ENCODE measurements at places on chromosomes 12 and 14.

- DNase-seq, result no peak
These were observed 1.7 kb upstream of the NEK9 start for GRCh38 chr14:75128596-75128990.

GRCh38 chr12:10750385-10750727 is 27.2 kb upstream of the YBX3 start:
- no peak for DNase-seq

- DNase-seq, result no peak
These were observed 49.7 kb downstream of the JAG2 start for GRCh38 chr14:105118646-105119407.

- no peak for DNase-seq
These were observed 9.2 kb downstream of the FOXN3 start for GRCh38 chr14:89407856-89408255.

DNA sequence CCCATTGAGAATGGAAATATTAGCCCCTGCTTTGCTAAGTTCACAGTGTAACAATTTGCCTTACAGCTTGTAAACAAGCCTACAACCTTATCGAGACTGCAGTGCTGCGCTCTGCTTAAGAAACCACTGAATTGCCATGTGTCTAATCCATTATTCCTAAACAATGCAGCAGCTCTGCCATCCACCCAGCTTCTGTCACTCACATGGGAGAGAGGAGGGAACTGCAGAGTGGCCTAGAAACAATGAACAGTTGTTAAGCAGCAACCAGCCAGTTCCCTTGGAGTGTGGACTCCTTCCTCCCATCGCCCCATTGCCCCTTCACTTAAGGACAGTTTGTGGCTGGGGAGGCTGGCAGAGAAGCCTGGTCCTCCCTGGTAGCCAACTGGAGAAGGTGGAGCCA is 42.9 kb downstream of the TESPA1 start:
- no peak for DNase-seq

DNA sequence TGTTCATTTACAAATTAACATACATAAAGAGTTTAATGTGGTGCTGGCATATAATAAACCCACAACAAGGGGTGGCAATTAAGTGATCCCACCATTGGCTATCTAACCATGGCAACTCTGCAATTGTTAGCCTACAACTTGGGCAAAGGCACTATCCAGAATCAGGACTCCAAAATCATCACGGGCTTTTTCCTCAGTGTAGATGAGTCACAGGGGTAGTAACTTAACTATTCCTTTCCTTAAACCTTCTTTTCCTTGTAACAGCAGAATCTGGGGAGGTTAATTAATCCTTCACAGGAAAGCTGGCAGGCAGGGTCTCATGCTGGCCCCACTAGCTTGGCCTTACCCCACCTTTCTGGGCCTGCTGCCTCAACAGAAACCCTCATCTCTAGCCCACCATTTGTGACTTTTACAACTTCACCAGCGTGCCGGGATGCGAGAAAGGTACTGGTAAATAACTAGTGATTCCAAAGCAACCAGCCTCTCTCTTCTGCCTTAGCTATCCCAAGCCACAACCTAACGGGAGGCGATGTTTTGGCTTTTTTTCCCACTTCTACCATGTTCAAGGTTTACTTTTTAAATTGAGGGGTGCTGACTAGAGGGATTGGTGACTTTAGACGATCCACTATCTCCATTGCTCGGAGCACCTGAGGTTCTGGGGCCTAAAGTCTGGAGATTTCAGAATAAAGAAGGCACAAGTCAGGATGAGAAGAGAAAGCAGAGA is 744 bp downstream of the ATP5MC2 start:
- no peak for DNase-seq

DNA sequence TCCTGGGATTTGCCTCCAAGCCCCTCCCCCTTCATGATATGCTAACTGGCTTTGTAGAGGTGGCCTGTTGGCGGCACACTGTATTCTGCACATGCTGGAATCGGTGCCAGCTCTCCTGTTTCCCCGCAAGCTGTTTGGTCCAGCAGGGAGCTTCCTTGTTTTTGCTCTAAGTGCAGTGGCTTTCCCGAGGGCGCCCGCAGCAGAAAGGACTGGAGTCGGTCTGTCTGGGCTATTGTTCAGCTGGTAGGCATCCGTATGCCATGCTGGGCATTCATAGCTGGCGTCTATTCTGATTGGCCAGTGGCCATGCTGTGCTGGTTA is 88.9 kb upstream of the MED13L start:
- peak; percentile 45 for DNase-seq

DNA sequence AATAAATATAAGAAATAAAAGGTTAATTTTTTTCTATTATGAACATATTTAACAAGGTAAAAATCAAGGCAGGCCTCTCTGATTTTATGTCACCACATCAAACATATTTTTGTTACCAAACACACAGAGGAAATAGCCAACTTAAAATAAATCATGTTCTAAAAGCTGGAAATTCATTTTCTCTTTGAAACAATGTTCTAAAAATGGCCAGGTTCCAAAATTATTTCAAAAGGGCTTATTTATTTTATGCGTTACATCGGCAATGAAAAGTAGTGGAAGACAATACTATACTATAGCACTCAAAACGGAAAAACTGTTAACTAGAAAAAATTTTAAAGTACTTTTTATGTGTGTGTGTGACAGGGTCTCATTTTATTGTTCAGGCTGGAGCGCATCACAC is 24.0 kb upstream of the RASSF8 start:
- no peak for DNase-seq

DNA sequence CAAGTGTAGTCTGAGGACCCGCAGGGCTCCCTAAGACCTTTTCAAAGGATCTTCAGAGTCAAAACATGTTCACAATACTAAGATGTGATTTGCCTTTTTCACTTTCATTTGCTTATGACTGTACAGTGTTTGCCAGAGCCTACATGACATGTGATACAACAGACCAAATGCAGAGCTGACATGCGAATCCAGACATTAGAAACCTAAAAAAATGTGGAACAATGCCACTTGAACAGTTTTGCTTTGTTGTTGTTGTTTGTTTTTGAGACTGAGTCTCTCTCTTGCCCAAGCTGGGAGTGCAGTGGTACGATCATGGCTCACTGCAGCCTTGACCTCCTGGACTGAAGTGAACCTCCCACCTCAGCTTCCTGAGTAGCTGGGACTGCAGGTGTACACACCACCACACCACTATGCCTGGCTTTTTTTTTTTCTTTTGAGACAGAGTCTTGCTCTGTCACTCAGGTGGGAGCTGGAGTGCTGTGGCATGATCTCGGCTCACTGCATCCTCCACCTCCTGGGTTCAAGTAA is 5.3 kb upstream of the RAB35 start:
- no peak for DNase-seq

DNA sequence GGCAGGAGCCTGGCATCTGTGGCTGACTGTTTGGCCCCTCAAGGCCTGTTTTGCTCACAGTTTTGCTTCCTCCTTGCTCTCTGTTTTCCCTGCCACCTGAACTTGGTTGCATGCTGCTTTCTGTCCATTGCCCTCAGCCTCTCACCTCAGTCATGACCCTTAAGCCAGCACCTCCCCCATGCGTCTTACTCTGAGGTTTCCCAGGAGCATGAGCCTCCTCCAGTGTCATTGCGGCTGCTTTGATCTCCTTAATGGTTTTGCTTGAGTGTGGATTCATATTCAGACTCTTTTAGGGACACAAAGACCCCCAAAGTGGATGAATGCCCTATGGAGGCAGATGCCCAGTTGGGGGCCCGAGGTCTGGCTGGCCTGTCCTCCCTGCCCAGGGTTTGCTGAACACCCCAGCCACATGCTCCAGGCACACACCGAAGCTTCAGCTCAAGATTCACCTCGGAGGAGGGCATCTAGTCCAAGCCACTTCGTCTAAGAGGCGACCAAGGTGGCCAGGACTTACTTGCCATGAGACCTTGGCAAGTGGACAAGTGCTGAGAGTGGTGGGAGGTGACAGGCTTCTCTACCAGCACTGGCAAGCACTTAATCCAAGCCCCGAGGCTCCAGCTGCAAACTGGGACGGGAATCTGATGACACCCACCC is 95.4 kb upstream of the DIO3 start:
- DNase-seq, result no peak

GRCh38 chr12:132937476-132937875 is 18.6 kb downstream of the ZNF605 start:
- no peak for DNase-seq

GRCh38 chr12:906062-906585 is 43.4 kb downstream of the RAD52 start:
- no peak for DNase-seq

DNA sequence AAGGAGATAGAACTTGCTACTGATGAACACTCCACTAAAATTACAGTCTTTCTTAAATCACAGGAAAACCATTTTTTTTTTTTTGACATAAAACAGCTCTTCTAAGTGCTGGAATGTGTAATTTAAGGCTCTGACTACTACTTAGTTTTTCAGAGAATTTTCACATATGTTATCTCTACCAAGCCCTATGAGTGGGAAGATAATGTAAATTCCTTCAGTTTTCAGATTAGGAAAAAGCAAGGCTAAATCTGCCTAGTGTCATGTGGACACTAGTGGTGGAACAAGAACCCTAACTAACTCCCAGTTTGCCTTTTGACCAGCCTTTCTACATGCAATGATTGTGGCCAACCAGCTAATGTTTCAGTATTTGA is 37.3 kb upstream of the CSRP2 start:
- DNase-seq, result no peak

DNA sequence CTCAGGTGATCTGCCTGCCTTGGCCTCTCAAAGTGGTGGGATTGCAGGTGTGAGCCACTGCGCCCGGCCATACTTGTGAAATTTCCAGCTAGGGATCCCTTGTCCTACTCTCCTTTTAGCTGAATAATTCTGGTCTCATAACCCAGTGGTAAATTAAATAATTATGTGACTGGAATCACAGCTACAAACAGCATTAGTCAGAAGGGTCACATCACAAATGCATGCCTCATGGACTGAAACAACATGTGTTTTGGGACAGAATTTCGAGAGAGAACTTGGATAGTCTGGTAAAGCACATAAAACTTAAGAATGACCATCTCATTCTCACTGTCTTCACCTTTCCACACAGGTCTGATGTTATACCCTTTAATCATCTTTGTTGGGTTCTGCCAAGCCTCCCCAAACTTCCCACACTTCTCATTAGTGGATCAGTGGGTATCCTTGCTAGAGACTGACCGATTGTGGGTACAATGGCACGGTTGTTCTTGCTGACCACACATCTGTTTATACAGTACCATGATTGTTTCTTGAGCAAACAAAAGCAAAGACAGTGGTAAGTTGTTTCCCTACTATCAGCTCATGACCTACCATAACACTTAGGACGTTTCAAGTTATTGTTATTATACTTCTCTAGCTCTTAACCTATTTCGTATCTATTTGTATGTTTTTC is 5.1 kb downstream of the GPRC5D start:
- no peak for DNase-seq

- DNase-seq, result no peak
These were observed 6.7 kb downstream of the KRT77 start for GRCh38 chr12:52696588-52696987.

DNA sequence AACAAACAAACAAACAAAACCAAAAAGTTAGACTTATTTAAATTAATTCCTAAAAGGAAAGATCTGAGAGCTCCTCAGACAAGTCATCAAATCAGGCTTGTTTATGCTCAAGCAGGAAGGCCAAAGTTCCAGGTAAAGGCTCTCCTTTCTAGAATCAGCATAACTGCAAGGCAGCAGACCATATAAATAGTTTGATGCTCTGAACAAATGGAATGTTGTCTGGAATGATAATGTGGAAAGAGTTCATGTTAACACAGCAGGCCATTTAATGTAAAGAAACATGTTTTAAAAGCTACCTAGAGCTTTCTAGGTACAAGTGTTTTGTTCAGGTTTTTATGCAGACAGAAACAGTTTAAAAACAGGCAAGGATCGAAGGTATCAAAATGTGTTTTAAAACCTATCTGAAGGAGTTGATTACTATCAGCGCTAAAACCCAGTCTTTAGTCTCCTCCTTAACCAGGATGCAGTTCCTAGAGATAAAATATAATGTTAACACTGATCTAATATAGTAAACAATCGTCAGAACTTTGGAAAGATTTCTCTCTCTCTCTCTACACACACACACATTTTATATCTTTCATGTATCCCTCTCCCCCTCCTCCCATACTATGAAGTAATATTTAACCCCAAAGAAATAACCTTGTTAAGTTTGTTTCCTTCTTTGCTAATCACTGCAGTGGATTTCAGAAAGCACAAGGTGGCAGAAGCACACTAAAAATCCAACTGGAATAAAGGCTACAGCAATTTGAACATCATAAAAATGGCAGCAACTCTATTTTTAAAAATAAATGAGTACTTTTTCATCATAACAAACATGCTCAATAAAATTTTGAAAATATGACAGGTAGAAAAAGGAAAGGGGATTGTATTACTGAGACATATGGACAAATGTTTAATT is 135.5 kb downstream of the PAWR start:
- DNase-seq, result no peak

GRCh38 chr12:20451761-20452160 is 83.4 kb downstream of the PDE3A start:
- no peak for DNase-seq

DNA sequence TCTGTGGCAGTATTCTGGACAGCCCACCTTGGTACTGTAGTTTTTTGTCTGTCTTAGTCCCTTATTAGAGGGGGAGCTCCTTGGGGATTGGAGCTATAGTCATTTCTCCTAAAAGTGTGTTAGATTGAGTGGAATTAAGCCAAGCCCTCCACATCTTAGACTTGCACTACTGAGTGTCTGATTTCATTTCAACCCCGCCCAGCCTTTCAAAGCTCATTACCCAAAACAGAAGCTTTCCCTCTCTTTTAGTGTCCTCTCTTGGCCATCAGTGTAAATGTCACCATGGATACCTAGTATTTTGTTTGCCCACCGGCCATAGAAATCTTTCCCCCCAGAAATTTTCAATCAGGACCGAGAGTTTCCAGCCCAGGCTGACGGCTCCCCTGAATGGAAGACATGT is 74.5 kb downstream of the LRRC74A start:
- no peak for DNase-seq

DNA sequence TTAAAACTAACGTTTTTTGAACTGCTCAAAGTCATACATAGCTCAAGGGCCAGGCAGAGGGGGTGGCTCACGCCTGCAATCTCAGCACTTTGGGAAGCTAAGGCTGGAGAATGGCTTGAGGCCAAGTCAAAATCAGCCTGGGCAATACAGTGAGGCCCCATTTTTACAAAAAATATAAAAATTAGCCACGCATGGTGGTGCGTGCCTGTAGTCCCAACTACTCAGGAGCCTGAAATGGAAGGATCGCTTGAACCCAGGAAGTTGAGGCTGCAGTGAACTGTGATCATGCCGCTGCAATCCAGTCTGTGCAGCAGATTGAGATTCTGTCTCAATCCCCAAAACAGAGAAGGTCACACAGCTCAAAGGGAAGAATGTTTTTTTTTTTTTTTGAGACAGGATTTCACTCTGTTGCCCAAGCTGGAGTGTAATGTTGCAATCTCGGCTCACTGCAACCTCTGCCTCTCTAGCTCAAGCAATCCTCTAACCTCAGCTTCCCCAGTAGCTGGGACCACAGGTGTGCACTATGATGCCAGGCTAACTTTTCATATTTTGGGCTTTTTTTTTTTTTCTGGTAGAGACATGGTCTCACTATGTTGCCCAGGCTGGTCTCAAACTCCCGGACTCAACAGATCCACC is 2.9 kb downstream of the RBM23 start:
- no peak for DNase-seq

GRCh38 chr12:49882248-49882850 is 21.4 kb downstream of the FAIM2 start:
- no peak for DNase-seq

GRCh38 chr12:19799895-19800602 is 360.8 kb downstream of the AEBP2 start:
- DNase-seq, result no peak

GRCh38 chr12:68617160-68617926 is 6.6 kb downstream of the RAP1B start:
- DNase-seq, result no peak
